ENCODE measurements at places on chromosomes 12 and 14.

- DNase-seq, result peak; percentile 42
Observed at GRCh38 chr12:121423682-121424623, 24.0 kb downstream of the RNF34 start.

DNA sequence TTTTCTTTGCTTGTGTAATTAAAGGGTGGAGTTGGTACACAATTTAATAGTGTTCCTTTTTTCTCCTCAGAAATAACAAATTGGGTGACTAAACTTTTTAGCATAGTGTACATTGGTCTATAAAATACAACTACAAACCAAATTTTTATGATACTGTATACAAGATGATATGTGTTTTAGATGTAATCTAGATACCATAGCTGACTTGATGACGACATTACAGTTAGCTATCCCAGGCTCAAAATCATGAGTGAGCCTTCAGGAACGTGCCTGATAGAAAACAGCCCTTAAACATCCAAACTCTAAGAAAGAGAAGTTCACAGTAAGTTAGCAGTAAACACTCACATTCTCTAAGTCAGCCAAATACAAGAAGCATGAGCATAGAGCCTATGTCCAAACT lies 99.0 kb upstream of the SSTR1 start:
- DNase-seq, result no peak

DNA sequence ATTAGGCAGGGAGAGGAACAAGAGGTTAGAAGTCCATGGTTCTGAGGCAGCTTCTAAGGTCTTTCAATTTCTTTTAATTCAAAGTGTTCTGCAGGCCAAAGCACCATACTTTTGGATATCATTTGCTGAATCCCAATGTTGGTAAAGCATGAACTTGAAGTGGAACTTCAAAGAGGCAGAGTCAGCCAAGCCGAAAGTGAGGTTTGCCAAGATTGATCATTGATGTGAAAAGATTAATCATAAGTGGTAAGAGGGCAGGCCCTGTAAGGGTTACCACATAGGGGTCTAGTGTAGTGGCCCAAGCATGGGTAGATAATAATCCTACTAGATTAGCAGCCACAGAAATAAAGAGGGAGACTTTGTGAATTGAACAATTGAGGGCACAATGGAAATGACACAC lies 191.7 kb upstream of the DIO2 start:
- DNase-seq, result no peak

DNA sequence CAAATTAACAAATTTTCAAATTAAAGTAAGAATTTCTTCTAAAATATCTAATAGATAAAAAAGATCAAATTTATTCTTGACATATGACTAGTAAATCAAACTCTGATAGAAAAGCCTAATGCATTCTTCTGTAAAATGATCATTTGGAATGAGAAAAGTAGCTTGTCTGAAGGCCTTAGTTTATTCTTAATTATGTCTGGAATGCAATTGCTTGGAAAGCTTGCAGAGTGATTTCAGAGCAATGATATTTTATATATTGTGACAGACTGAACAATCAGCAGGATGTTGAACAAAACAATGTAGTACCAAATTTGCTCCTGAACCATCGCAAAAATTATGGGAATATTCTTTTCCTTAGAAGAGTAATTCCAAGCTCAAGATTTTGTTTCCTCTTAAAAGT lies 789.6 kb upstream of the NOVA1 start:
- no peak for DNase-seq

- peak; percentile 87 for DNase-seq
Observed at GRCh38 chr12:57845478-57846284, 848 bp downstream of the CTDSP2 start.

DNA sequence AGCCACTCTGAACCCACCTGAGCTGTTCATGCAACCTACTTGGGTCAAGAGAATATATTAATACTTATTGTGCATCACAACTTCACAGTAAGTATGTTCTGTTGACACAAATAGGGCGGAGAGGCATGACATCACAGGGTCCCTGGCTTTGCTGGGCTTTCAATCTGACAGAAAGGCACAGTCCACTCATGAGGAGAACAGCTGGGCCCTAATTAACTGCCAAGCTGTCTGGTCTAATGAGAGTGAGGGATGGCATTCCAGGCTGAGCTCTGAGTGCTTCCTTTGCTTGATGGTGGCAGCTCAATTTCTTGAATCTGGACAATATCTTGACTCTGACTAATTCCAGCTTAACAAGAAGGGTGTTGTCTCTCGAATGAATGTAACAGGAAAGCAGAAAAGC lies 2.0 kb downstream of the EFCAB11 start:
- DNase-seq, result no peak

GRCh38 chr12:69008520-69008919 lies 75.5 kb upstream of the CPM start:
- DNase-seq, result no peak

DNA sequence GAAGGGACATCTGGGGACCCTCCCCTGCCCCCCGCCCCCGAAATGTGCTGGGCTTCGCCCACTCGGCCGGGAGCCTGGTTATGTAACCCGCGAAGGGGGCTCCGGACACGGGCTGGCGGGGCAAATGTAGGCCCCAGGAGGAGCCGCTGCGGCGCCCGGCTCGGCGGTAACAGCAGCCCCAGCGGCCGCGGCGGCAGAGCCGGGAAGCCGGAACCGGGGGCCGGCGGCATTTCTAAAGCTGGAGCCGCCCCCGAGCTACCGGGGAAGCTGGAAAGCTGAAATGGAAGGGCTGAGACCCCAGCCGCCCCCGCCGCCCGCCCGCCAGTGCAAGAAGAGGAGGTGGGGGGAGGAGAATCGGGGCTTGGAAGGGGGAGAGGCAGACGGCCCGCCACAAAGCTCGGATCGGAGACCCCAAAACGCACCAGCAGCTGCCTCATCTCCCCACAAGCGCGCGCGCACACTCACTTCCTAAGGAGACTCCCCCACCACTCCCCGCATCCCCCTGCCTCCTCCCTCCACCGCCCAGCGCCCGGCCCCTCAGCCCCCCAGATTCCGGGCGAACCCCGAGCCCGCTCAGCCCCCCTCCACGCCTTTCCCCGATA lies 1.5 kb downstream of the KDM2B start:
- DNase-seq, result no peak

GRCh38 chr14:97584528-97584927 lies 787.3 kb downstream of the VRK1 start:
- DNase-seq, result no peak

DNA sequence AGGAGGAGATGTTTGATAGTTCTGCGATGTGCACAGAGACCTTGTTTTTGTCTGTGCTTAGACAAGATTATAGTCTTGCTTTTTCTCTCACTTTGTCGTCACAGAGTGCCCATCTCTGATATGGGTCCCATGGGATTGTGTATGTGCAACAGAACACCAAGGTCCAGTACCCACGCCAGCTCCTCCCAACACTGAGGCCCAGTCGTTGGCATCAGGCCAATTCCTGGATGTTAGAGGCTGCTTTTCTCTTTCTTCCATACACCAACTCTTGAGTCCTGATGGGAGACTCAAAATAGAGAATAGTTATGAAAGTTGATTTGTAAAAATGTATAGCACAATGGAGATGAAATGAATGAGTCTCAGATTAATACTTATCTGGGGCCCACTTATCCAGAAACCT lies 22.7 kb upstream of the PRMT8 start:
- no peak for DNase-seq

DNA sequence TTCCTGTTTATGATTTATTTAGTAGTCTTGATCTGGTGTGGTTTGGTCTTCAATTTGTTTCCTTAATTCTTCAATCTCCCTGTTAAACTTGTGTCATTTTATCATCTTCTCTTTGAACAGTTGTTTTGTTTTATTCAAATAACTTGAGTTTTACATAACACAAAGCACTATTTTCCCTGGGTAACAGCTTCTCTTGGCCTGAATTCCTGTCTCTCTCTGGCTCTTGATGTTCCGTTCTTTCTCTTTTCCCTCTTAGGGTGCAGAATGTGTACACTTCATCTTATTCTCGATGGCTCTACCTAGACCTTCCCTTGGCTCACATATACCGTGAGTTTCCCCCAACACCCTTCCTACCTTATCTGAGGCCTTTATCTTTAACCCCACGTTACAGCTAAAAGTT lies 36.8 kb upstream of the VPS33A start:
- DNase-seq, result no peak

GRCh38 chr12:104197264-104197663 lies 18.3 kb upstream of the TXNRD1 start:
- no peak for DNase-seq

GRCh38 chr14:22886500-22887259 lies 3.7 kb downstream of the REM2 start:
- DNase-seq, result peak; percentile 85

DNA sequence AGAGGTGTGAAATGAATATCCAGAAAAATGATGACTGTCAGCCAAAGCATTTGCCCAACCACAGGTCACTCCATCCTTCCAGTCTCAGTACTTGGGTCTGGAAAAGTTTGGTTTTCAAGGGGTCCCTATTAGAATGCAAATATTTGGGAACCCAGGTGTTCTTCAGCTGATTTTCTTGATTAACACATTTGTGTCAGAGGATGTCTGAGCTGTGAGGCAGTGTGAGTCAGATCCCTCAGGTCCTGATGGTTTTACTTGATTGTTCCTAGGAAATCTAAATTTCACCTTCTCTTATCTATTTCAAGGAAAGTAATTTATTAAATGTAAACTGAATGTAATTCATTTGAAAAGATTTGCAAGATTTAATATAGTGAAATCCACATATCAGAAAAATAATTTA lies 71.5 kb downstream of the SSPN start:
- DNase-seq, result no peak

- peak; percentile 53 for DNase-seq
Observed at GRCh38 chr12:112096667-112097066, 11.9 kb downstream of the NAA25 start.

GRCh38 chr12:20050221-20050620 lies 318.1 kb upstream of the PDE3A start:
- no peak for DNase-seq

GRCh38 chr12:29376118-29376517 lies 4.9 kb downstream of the ERGIC2 start:
- DNase-seq, result no peak
